ENCODE measurements at places on chromosomes 6 and 20. TPM values are rescaled to one million over a fixed set of nuclear protein-coding genes. Genes with fewer than 3 reads are reported as not detected.

TNFRSF6B gene
- not detected for total RNA-seq

IL17A gene
- total RNA-seq = not detected

SLC24A3 gene
- total RNA-seq = 2.8 TPM

SAPCD1 gene
- total RNA-seq = 1.7 TPM

TTK gene
- 82.3 TPM for total RNA-seq

E2F1 gene
- 67.8 TPM for total RNA-seq

HLA-DRA gene
- total RNA-seq = 1.2 TPM

FAM83C gene
- not detected for total RNA-seq

- DNase-seq = no peak
Observed at GRCh38 chr20:20000211-20000968, 16.8 kb upstream of the NAA20 start.

DNA sequence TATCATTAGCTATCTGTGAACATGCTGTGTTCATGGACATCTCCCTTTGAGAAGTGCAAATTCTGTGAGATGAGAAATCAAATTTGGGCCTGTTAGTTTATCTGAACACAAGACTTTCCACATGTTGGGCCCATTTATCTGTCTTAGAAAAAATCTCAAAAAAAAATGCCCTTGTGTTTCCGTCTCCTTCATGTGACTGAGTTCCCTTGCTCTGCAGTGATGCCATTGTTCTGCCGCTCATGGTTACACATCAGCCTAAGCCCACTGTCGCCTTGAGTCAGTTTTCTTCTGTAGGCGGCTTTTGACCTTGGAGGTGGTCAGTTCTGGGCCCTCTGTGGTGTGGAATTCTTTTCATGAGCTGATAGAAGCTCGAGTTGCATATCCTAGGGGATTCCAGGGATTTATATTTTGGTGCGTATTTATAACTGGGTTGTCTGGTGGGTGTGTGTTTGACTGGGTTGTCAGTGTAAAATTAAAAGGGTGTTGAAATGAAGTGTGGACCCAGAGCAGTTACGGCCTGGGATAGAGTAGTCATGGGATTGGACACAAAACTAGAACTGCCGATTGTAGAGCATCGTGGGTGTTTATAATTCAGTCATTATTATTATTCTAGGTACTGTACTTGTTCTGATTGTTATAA lies 156.7 kb downstream of the JARID2 start:
- no peak for DNase-seq

DNA sequence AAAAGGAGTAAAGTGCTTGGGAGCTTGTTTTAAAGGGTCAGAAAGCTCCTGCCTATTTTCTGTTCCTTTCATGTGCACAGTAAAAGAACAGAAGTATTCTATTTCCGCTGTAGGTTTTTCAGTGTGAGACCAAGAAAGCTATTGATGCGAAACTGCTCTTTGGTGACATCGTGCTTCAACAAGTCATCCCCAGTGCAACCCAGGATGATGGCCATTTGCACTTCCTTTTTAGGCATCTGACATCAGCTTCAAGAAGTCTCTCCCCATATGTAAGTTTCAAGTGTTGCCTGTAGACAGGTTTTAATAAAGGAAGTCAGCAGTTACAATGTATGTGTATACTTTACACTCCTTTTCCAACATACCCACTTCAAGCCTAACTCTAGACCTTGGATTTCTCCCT lies 131.6 kb downstream of the RFX6 start:
- no peak for DNase-seq

DNA sequence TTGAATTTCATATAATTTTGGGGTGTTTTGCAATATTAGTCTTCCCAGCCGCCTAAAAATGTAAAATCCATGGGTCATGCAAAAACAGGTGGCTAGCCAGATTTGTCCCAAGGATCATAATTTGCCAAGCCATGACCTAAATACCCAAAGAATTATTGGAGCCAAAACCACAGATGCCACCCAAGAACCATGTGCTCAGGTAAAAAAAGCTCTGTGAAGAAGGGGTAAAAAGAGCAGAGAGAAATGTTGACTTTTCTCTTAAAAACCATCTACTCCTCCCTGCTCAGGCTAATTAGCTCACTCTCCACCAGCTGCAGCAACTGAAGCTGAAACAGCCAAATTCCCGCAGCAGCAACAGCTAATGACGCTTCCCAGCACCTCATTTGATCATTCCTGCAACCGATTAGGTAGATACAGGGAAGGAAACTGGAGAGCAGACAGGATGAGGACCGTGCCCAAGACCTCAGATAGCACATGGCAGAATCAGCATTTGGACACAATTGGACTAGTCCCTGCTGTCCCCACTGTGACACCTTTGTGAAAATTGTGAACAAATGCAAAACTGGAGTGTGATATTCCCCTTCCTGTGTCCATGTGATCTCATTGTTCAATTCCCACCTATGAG lies 107.9 kb upstream of the NXT1 start:
- DNase-seq = no peak

DNA sequence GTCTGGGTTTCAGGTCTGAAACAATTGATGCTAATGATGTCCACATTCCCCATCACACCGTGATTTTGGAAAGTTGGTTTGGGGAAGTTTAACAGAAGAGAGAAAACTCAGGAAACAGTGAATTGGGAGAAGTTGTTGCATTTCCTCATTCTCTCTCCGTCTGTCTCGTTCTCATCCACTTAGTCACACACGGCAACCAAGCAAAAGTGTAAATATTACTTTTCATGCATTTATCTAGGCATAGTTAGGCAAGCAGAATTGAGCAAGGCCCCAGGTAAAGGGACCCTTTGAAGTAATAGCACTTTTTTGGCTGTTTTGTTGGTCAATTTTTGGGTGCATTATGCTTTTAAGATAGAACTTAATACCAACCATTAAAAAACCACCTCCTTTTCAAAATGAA lies 137.0 kb upstream of the SULF2 start:
- peak; percentile 78 for DNase-seq

DNA sequence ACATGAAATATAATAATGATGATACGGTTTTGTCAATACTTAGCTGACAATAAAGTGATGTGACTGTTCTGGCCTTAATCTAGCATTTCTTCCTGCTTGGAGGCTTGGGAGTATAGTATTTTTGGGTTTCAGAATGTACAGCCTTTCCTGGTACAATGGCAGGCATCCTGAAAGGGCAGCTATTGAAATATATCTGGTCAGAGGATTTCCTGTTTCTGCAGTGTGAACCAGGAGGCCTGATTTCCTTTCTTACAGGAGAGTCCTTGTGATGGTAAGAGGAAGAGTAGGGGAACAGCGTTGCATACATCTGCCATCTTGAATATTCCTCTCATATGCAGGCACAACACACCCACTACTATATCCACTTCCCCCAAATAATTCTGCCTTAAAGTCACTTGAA lies 93.7 kb downstream of the MYO6 start:
- no peak for DNase-seq

GRCh38 chr6:1605004-1605892 lies 4.5 kb upstream of the FOXC1 start:
- DNase-seq = no peak

- DNase-seq = no peak
Observed at GRCh38 chr20:1500496-1500895, 9.3 kb upstream of the SIRPB2 start.

DNA sequence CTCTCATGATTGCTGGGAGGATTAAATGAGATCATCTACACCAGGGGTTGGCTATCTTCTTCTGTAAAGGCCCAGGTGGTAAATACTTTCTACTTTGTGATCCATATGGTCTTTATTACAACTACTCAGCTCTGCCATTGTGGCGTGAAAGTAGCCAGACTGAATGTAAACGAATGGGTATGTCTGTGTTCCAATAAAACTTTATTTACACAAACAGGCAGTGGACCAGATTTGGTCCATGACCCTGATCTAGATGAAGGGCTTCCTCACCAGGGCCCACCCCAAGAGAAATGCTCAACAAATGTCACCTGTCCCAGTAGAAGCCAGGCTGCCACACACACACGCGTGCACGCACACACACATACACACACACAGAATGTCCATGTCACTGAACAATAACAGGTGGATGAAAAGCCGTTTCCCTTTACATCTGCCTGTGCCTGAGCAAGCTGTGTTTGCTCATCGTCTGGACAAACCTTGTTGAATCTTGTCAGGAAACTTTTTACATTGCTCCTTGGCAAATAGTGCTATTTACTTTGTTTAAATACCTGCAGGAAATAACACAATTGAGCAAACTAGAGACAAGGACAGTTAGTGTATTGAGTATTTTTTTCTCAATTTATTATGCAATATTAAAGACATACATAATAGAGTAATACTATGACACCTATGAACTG lies 114.3 kb downstream of the EYA2 start:
- no peak for DNase-seq
